ENCODE measurements at places on chromosomes 11 and 22.

DNA sequence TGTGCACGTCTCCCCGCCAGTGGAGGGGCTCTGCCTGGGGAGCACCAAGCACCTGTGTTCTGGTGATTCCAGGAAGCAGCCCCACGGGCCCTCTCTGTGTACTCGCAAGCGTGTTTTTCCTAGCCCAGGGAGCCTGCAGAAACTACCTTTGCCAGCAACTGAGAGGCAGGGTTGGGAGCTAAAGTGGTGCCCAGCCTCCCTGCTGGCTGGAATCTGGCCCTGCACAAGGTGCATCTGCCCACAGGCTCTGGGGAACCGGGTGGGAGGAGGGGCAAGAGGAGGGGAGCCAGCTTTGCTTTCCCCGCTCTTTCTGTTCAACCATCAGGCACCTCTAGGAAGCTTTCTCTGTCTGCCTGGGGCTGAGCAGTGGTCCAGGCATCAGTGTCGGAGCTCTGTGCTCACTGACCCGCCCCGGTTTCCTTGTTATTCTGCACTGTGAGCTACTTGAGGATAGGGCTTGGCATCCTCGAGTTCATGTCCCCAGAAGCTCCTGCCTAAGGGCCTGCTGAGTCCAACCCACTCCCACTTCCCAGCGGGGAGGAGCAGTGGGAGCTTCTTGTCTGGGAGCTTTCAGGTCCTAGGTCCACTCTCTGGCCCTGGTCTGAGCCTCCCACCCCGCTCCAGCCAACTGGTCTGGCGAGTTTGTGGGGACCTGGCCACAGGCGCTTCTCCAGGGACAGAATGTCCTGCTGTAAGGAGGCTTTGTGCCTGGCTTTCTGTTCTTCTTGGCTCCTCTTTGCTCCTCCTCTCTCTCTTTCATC, 14.9 kb downstream of the DAGLA start:
- no peak for DNase-seq

GRCh38 chr11:1444823-1445422, 41.7 kb downstream of the MOB2 start:
- DNase-seq = no peak

DNA sequence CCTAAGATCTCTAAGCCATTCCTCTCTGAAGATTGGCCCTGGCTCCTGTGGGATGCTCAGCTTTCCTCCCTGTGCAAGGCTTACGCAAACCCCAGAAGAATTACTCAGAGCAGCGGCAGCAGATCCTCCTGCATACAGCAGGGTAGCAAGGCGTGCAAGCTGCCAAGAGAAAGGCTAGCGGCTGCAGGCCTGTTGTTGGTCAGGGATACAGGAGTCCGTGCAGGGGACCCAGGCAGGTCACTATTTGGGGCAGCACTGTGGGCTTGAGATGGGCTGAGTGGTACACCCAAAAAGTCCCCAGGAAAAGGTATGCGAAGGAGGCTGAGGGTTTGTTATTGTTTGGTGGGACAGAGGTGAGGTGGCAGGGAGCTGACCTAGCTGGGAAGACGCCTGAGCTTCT, 1.5 kb downstream of the GLB1L2 start:
- no peak for DNase-seq

- DNase-seq = no peak
Observed at GRCh38 chr22:24584166-24584790, 8.6 kb downstream of the LRRC75B start.

GRCh38 chr11:68293708-68294107, 18.7 kb upstream of the LRP5 start:
- no peak for DNase-seq

- no peak for DNase-seq
Observed at GRCh38 chr11:78832226-78832947, 257.7 kb upstream of the NARS2 start.

- DNase-seq = no peak
Observed at GRCh38 chr11:93988455-93988854, 32.7 kb upstream of the HEPHL1 start.

- no peak for DNase-seq
Observed at GRCh38 chr11:87675993-87676392, 499.2 kb downstream of the RAB38 start.

All from GM12891 (cell line).